ENCODE measurements at places on chromosomes 2 and 18. TPM values are rescaled to one million over a fixed set of nuclear protein-coding genes. Genes with fewer than 3 reads are reported as not detected.

GRCh38 chr18:5197032-5197434 is at the start of gene AKAIN1:
AKAIN1 (minus strand) TSS chr18:5197257; CDS start chr18:5197053, 204 bp downstream.
- peak; percentile 18 for DNase-seq

LYG2 gene
- total RNA-seq: not detected

DNA sequence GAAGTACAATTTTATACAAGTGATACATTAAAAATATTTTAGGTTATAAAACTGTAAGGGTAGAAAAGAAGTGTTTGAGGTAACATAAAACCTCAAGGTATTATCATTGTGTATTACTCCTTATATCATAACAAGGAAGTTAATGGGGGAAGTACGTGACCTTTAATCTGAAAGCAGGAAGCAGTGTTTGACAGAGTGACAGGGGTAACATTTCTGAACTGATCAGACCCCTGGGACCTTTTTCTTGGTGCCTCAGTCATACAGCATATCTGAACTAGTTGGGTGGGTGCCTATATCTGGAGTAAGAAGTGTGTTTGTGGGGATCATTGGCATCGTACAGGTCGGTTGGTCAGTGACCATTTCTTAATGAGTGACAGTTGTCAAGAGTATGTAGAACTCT is 43.0 kb downstream of the MALT1 start:
- DNase-seq: no peak

DNA sequence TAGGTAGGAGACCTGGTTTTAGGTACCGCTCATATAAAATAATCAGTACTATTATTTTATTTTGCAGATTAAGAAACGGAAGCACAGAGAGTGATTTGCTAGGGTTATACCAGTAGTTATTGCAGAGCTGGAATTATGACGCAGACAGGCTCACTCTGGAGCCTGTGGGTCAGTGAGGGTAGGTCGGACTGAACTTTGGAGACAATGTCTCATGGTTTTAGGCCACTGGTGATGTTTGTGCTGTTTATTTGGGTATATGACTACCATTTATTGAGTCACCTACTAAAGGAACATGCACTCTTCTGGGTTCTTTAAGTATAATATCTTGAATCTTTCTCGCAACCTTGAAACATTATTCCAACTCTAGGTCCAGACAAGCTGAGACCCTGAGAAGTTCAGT is 33.5 kb upstream of the IL1R1 start:
- DNase-seq: peak; percentile 55

GRCh38 chr2:147150241-147150635 is 694.6 kb upstream of the ACVR2A start:
- DNase-seq: no peak

HRH4 gene
- not detected for total RNA-seq

TMEM200C gene
- 1.7 TPM for total RNA-seq

OR6B3 gene
- not detected for total RNA-seq

- DNase-seq: no peak
Measured at GRCh38 chr2:168645696-168646338, 156.6 kb upstream of the NOSTRIN start.

- no peak for DNase-seq
Measured at GRCh38 chr18:79848579-79849327, 51.0 kb downstream of the KCNG2 start.

GRCh38 chr2:56811401-56811800 is 627.6 kb downstream of the CCDC85A start:
- no peak for DNase-seq

DNA sequence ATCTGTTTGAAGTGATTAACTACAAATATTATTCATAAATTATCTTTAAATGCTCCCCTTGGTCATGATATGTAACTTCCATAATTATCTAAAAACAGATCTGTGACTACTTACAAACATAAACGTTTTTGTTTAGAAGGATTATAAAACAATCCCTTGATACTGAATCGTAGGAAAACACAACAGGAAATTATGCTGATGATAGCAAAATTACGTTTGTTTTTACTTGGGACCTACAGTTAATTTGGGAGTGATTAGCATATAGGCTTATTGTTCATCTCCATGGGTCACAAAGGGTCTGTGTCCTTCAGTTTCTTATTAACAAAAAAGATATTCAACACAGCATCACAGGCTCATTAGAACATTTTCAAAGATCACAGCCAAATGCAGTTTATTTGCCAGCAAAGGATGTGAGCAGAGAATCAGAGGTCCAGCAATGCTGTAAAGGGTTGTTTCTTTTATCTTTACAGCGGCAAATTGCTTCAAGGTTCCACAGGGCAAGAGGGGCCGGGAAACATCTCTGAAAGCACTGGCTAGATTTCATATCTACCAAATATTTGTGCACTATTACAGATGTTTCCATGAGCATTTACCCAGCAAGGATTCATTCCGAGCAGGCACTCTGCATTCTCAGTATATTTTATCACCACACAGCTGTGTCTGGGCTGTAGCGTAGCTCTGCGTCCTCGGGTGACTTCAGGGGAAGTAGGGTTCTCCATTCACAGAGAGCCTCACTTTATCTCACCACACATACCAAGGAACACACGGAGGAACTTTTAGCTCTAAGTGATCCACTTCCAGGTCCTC is 4.1 kb downstream of the CCDC195 start:
- DNase-seq: peak; percentile 2

- no peak for DNase-seq
Measured at GRCh38 chr2:15808204-15808910, 132.0 kb upstream of the MYCN start.

DNA sequence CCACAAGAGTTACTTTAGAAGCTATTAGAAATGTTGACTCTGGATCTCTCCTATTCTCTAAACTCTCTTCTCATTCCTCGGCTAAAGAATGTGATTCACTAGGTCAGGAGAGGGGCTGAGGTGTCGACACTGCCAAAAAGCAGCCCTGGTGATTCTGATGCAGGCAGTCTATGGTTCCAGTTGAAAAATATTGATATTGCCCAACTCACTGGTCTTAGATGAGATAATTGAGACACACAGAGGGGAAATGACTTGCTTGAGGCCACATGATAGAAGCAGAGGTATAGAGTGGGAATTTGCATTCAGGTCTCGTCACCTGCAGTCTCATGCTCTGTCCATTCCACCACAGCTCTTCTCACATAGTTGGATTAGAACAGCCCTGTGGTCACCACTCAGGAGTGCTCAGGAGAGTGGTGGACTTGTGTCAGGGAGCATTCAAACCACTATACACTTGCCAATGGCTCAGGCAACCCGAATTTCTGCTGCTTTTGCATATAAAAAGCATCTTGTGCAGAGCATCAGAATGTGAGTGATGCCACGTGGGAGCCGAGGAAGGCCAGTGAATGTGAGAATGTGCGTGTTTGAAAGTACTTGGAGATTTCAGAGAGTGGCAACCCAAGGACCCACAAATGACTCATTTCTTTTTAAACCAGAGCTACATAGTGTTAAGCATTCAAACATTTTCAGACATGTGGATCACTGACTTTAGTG is 65.1 kb upstream of the CTLA4 start:
- DNase-seq: peak; percentile 50

GRCh38 chr2:39922679-39923405 is 143.8 kb upstream of the THUMPD2 start:
- peak; percentile 20 for DNase-seq

DNA sequence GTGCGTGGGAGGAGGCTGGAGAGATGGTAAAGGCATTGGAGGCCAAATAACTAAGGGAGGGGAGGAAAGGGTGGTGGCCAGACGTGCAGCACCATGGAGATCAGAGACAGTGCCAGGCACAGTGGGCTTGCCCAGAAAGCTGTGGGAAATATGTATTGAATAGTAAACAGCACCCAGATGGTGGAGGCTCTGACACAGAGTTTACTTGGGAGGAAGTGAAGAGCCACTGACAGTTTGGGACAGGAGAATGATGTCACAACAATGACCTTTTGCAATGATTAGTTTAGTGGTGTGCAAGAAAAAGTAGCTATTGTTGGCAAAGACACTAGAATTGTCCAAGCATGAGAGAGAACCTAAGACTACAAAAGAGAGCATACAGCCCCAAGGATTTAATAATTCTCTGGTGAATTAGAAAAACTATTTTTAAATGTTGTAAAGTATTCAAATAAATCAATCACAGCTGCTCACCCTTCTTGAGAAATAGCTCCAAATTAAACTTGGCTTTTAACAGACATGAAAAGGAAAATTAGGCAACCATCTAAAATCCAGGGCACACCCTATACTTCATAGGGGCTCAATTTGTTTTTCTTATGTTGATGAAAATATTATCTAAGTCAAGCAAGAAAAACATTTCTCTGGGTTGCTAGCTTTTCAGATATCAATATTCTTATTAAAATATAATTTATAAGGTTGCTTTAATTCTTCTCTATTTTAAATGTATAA is 458.7 kb upstream of the HNRNPA3 start:
- DNase-seq: no peak

CFAP65 gene
- total RNA-seq: not detected

TUBB8B gene
- total RNA-seq: not detected

DNA sequence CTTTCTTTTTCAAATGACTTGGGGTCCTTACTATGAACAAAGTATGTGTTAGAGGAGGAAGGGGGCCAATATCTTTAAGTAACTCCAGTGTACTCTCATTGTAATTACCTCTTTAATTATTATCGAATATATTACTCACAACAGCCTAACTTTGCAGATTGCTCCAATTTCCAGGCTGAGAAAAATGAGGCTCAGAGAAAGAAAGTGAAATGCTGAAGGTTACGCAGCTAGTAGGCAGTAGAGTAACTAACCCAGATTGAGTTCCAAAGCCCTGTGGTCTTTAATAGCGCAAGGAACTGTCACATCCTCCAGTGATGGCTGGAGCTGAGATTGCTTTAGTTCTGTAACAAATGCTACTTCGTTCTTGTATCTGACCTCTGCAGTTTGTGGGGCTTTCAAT is 2.2 kb upstream of the GYPC start:
- DNase-seq: no peak

GRCh38 chr2:130966775-130967490 is 126.3 kb downstream of the FAM168B start:
- no peak for DNase-seq

DNA sequence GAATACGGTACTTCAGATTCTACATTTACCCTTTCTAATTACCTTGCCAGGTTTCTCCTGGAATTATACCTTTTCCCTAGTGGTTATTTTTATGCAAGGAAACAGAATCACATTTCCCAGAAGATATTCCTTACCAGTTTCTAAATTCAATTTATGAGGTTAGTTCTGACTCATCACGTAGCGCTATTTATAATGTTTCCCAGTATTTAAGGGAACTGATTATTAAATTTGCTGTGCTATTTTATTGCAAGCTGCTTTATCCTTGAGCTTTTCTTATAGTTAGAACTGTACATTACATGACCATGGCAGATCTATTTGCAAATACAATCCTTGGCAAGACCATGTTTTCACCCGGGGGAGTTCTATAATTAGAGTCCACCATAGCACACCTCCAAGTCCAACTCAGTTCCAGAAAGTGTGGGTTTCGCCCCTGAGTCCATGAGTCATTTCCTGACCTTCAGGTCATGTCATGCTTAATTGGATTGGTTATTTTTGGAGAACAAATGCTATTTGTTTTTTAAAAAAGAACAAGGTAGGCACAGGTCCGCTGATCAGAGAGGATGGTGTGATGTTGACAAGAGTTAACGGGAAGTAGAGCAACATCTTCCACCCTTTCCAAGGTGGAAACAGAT is 126.6 kb downstream of the ZNF532 start:
- DNase-seq: peak; percentile 43

DNA sequence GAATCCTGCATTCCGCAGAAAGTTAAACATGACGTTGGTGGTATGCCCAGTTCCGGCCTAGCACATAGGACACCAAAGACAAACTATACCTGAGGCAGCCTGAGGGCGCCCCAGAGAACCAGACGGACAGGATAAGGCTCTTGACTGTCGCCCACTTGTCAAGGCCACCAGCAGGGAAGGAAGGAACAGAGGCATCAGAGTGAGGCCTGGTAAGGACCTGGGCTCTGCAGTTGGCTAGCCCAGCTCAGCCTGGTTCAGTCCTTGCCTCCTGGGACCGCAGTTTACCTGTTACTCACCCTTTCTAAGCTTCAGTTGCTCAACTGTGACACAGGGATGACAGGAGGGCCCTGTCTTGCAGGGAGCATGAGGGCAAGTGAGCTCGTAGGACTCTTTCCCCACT is 82.1 kb downstream of the ACTR2 start:
- DNase-seq: no peak

- no peak for DNase-seq
Measured at GRCh38 chr2:95388856-95389244, 13.7 kb upstream of the FAHD2A start.

DNA sequence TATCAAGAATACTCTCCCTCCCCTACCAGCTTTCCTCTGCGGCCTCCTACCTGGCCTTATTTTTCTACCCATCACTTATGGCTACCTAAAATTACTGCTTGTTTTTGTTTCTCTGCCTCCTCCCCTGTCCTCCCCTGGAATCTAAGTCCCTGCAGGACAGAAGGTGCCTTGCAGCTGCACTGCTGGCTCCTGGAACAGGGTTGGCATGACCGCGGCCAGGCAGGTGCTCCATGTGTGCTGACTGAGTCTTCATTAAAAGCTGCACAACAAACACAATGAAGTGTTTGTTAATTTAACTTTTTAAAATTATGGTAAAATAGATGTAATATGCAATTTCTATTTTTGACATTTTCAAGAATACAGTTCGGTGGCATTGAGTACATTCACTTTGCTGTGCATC is 171.9 kb upstream of the FHL2 start:
- DNase-seq: no peak

- no peak for DNase-seq
Measured at GRCh38 chr2:37098416-37099118, 14.2 kb downstream of the GPATCH11 start.

ZNF396 gene
- 0.54 TPM for total RNA-seq

ACKR3 gene
- total RNA-seq: not detected

GRCh38 chr2:238670111-238670585 is 177.7 kb upstream of the TWIST2 start:
- DNase-seq: no peak

GRCh38 chr2:190999058-190999457 is 14.9 kb downstream of the STAT1 start:
- DNase-seq: no peak

- DNase-seq: no peak
Measured at GRCh38 chr2:57205241-57205640, 841.4 kb upstream of the VRK2 start.

DNA sequence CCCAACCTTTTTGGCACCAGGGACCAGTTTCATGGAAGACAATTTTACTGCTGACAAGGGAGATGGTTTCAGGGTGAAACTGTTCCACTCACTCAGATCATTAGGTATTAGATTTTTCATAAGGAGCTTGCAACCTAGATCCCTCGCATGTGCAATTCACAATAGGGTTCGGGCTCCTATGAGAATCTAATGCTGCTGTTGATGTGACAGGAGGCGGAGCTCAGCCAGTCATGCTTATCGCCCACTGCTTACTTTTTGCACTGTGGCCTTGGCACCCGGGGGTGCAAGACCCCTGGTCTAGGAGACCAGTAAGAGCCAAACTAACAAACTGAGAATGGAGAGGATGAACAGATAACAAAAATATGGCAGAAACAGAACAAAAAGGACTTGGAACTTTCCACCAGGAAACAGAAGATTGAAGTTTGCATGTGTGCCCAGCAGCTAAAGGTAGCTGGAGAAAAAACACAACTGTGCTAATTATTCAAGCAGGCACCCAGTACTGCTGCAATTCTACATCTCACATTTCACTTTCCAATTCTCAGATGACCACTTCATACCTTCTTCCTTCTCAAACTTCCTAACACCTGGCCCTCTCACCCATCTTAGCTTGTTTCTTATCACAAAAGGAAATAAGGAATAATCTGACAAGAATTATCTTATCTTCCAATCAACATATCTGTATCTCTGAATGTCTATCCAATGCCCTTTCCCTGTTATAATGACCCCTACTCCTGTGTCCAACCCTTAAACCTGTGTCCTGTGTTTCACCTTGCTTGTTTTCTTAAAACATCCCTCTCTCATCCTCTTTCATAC is 24.8 kb downstream of the SP3 start:
- DNase-seq: no peak

CXCR1 gene
- total RNA-seq: not detected

GRCh38 chr2:240624950-240625621 is at the start of gene GPR35:
GPR35 (plus strand) TSS chr2:240625480; CDS start chr2:240629953, 4,473 bp downstream.
- DNase-seq: peak; percentile 43
